Right renal cortex interstitium (tissue), 3 donors: ENCODE measurements at places on chromosomes 11 and 22.

- DNase-seq, result no peak
Measured at GRCh38 chr22:41893591-41894375, 21.1 kb downstream of the SHISA8 start.

- DNase-seq, result no peak
Measured at GRCh38 chr22:24097961-24098391, 83.3 kb upstream of the SUSD2 start.

- no peak for DNase-seq
Measured at GRCh38 chr22:48450188-48450825, 1377.4 kb downstream of the BRD1 start.

GRCh38 chr11:83682611-83682973 lies 396.4 kb upstream of the CCDC90B start:
- DNase-seq, result no peak

- no peak for DNase-seq
Measured at GRCh38 chr22:46578824-46579561, 41.2 kb upstream of the GRAMD4 start.

DNA sequence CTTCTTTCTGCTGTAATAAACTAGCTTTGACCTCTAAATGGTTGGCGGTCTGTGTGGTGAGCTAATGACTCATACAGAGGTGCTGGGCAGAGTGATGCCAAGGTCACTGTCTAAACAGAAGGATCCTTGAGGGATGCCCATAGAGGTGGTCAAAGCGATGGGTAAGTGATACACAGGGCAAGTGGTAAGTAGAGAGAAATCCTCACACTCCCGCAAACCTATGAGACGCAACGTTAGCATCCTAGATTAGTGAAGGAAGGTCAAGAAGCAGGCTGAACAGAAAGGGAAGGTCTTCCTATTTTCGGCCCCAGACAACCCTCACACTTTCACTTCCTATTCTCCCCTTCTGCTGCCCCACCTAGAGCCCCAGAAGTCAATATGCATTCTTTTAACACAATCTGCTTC lies 65.6 kb upstream of the SESN3 start:
- DNase-seq, result no peak

DNA sequence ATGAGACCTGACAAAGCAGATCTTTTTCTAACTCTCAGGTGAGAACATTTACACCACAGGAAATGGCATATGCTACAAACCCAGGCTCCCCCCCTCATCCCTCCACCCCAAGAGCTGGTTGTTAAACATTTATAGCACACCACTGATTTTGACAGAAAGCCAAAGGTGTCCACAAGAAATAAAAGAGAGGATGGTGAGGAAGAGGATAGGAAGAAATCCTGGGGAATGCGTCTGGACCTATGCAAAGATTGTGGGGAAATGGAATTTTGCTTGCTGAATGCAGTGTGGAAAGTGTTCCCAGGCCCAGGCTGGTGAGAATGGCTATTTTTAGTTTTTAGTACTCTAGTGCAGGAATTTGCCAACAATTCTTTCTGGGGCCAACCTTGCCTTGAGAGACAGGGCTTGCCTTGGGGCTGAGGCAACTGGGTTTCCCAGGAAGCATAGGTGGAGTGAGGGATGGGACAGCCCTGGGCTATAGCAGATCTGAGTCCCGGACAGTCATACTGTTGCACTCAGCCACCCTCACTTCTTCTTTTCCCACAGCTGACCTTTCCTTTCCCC lies 163.9 kb downstream of the ADAMTS15 start:
- no peak for DNase-seq

DNA sequence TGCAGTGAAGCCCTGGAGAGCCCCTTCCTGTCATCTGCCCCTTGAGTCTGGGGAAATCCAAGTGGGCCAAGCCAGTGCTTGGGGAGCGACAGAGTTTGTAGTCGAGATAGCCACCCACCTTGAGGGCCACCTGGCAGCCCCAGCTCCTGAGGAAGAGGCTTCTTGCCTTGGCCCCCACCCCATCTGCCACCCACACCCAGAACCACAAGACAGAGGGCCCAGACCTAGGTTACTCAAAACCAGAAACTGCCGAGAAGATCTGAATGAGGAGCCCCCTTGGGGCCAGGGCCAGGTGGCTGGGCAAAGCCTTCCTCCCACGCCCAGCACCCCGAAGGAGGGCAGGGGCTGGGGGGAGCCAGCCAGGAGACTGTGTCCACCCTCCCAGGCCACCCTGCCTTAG lies 18.8 kb upstream of the PRR5 start:
- DNase-seq, result no peak

DNA sequence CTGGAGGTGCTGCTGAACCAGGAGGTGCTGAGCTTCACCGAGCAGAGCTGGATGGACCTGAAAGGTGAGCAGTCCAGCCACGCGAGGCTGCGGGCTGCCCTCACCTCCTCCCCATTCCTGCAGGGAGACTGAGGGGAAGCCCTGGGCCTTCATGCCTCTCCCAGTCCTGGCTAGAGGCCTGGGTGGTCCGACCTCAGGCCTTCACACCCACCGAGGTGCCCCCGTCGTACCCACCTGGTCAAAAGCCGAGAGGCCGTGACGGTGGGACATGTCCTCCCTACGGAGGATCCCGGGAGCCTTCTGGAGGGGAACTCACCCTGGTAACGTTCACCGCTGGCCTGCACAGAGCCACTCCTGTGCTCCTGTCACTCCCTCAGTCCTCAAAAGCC lies 5.1 kb downstream of the SUSD2 start:
- DNase-seq, result no peak

DNA sequence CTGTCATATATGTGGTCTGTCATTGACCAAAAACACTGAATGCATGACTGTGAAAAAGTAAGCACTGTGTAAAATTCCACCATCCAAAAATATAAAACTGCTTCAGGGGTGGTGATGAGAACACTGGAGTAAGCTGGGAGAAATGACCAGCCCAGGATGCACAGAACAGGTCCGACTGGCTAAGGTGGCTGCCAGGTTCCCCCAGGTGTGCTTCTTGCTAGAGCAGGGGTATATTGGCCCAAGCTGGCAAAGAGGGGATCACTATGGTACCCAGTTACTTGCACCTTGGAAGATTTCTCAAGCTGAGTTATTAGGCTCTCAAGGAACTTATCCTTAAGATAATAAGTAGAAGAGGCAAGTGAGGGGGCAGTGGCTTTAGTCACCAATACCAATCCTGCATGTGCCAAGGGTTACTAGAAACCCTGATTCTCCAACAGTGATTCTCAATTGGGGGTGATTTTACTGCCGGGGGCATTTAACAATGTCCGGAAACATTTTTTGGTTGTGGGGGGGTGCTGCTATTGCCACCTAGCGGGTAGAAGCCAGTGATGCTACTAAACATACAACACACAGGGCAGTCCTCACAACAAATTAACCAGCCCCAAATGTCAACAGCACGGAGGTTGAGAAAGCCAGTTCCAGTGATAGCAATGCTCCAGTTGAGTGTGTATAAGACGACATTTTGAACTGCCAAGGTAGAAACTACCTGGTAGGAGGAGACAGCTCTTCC lies 15.7 kb downstream of the SNU13 start:
- no peak for DNase-seq

- DNase-seq, result no peak
Measured at GRCh38 chr11:120392793-120393192, 56.6 kb downstream of the ARHGEF12 start.

GRCh38 chr11:102111011-102111786 lies 952 bp downstream of the YAP1 start:
- peak; percentile 88 for DNase-seq

GRCh38 chr11:75428281-75428724 lies 4.7 kb downstream of the KLHL35 start:
- DNase-seq, result peak; percentile 73

GRCh38 chr11:111785886-111786412 lies 19.8 kb upstream of the PPP2R1B start:
- DNase-seq, result no peak

DNA sequence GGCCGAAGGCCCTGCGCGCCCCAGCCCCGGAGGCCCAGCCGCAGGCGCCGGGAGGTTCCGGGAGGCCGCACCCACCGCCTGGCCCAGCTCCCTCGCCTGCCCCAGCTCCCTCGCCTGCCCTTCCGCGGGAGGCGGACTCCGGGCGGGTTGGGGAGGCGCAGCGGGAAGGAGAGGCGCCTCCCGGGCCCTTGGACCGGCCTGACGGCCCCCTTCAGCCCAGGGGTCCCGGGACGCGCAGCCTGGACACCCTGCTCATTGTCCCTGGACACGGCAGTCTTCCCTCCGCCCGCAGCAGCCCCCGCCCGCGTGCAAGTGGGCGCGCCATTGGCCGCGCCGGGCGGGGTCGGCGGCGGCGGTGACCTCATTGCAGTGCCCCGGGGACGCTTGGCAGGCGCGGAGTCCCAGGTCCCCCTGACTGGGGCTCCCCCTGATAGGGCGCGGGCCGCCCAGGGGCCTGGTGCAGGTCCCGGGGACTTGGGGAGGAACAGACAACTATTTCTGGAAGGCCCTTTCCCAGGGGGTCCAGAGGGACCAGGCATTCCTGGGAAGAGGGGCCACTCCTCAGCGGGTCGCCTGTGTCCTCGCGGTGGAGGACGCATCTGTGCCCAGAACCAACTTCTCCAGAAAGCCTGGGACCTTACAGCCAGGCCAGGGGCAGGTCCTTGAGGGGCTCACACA lies 501 bp downstream of the CD151 start:
- no peak for DNase-seq

- DNase-seq, result no peak
Measured at GRCh38 chr11:22928207-22928917, 68.1 kb upstream of the CCDC179 start.

GRCh38 chr11:23226331-23227077 lies 366.2 kb upstream of the CCDC179 start:
- no peak for DNase-seq

DNA sequence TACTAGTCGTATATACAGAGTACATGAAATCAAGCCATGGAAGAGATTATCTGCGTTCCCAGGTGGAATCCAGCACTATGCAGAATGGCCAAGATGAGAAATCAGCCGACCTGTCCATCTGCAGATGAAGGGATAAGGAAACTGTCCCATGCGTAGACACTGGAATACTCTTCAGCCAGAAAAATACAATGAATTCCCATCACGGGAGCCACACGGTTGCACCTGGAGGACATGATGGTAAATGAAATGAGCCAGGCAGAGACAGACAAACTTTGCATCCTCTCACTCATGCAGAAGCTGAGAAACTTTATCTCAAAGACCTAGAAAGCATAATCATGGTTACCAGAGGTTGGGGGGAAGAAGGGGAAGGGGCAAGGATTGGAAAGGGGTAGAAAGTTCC lies 111.9 kb upstream of the TOP3B start:
- DNase-seq, result no peak

GRCh38 chr11:22082178-22082577 lies 110.7 kb upstream of the ANO5 start:
- no peak for DNase-seq

GRCh38 chr11:5380740-5381342 lies 2.8 kb upstream of the OR51M1 start:
- peak; percentile 5 for DNase-seq
